GM04504 (cell line): ENCODE measurements at places on chromosomes 6 and 20.
A peak's percentile ranks its signal among the peaks of the same experiment; 100 is the strongest.

GRCh38 chr20:37390891-37391525 is 45.1 kb downstream of the SRC start:
- DNase-seq = no peak

- DNase-seq = peak; percentile 40
Observed at GRCh38 chr6:143397227-143398222, 53.0 kb downstream of the ADAT2 start.

- no peak for DNase-seq
Observed at GRCh38 chr6:162712694-162713093, 14.9 kb downstream of the PRKN start.

- no peak for DNase-seq
Observed at GRCh38 chr20:13200767-13201500, 20.1 kb upstream of the ISM1 start.

- DNase-seq = no peak
Observed at GRCh38 chr6:87729965-87730719, 28.1 kb upstream of the AKIRIN2 start.

DNA sequence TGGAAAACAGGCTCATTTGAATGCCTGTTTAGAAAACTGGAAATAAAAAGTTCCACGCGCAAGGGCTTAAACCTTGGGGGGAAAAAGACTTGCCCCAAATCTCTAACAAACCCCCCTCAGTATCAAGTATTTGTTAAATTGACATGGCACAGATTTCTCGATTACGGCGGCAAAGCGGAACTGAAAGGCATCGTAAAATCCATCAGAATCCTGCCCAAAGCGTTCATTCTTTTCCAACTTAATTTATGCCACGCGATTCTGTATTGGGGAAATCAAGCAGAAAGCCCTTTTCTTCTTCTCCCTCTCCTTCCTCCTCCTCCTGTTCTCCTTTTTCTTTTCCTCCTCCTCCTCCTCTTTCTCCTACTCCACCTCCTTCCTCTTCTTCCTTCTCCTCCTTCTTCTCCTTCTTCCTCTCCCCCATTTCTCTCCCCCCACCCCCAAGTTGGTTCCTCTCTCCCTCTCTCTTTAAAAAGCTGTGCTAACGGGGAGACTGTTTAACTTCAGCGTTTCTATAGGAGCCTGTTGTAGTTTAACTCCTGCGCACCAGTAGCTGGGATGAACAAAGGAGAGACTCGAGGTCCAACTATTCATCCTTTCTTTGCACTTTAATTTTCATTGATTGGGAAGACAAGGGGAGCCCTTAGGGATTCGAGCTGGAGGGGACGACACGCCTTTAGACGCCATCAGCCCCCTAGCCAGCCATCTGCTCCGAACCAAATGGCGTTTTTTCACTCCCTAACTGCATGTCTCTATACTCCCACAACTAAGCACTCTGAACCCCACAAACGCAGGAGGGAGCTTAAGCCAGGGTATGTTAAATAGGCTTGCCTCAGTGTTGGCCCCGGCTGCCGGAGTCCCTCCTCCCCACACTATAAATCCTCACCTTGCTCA is 2.7 kb upstream of the DLL1 start:
- DNase-seq = no peak

- DNase-seq = peak; percentile 68
Observed at GRCh38 chr20:44736170-44737021, 9.3 kb upstream of the KCNK15 start.

GRCh38 chr6:88677356-88677755 is 286.1 kb downstream of the RNGTT start:
- no peak for DNase-seq

- DNase-seq = no peak
Observed at GRCh38 chr6:135013211-135013610, 41.4 kb downstream of the HBS1L start.

GRCh38 chr20:4064144-4064909 is 49.0 kb upstream of the RNF24 start:
- DNase-seq = peak; percentile 96

GRCh38 chr20:13223736-13224520 is 2.9 kb downstream of the ISM1 start:
- DNase-seq = no peak

GRCh38 chr20:1894951-1895673 is at the start of gene SIRPA:
Gene SIRPA, plus strand, starts transcription at chr20:1895407. Its CDS starts 41 bp downstream, at chr20:1895448.
- peak; percentile 40 for DNase-seq

- DNase-seq = no peak
Observed at GRCh38 chr20:35806075-35806474, 34.3 kb downstream of the PHF20 start.

GRCh38 chr6:22613695-22614094 is 44.3 kb downstream of the HDGFL1 start:
- peak; percentile 10 for DNase-seq

GRCh38 chr6:6218759-6219085 is 101.7 kb downstream of the F13A1 start:
- peak; percentile 20 for DNase-seq

- DNase-seq = no peak
Observed at GRCh38 chr6:138450445-138450844, 46.4 kb downstream of the HEBP2 start.

GRCh38 chr20:41632896-41633295 is 14.7 kb upstream of the CHD6 start:
- DNase-seq = peak; percentile 37

DNA sequence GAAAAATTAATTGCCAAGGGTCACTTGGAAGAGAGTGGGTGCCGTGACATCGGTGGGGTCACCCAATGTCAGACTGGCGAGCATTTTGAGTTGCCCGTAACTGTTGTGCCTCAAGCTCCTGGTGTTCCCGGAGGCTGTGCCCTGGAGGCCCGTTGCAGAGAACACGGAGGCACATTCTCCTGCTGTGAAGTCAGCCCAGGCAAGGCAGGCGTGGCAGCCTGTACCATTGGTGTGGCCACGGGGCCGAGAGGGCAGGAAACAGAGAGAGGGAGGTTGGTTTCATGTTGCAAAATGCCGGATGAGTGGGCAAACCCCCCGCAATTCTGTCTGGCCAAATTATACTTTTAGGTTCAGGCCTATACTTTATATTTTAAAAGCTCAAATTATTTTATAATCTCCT is 81.2 kb downstream of the THBS2 start:
- DNase-seq = peak; percentile 90

- no peak for DNase-seq
Observed at GRCh38 chr6:24666097-24666640, 530 bp downstream of the TDP2 start.

DNA sequence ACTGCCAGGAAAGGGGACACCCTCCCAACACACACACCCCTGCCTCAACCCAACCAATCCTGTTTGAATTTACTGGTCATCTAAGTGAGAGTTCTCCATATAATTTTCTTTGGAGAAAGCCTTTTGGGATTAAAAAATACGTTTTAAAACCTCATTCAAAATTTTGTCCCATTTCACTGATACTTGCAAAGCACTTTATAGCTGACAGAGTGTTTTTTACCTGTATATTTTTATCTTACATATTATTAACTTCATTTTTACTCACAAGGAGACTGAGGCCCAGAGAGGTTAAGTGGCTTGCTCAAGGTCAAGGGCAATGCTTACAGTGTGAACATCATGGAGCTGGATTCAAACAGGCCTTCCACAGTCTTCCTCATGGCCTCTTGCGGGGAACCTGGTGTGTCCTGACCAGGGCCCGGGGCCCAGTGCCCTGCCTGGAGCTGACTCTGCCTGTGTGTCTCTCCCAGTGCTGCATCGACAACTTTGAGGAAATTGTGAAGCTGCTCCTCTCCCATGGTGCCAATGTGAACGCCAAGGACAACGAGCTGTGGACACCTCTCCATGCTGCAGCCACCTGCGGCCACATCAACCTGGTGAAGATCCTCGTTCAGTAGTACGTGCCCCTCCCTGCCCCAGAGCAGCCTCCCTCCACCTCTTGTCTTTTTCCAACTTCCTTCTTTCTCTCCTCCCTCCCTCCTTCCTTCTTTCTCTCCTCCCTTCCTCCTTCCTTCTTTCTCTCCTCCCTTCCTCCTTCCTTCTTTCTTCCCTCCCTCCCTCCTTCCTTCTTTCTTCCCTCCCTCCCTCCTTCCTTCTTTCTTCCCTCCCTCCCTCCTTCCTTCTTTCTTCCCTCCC is 30.9 kb upstream of the FAM83D start:
- DNase-seq = no peak
